ENCODE measurements at places on chromosomes 1 and 21. TPM values are rescaled to one million over a fixed set of nuclear protein-coding genes. Genes with fewer than 3 reads are reported as not detected.

DNA sequence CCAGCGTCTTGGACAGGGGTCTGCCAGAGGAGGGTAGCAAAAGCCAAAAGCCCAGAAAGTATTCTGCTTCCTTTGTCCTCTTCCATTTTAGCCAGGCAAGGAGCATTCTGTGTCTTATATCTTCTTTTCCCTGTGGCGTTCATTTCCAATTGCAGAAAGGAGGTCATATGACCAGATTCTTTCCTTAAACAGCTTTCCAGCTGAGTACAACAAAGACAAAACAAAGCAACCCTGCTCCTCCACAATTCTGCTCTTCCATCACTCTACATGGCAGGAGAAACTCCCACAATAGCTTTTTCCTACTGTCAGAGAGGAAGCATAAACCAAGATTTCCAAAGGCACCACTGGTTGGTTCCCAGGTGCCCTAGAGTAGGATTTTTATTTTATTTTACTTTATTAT, 19.7 kb downstream of the ENSA start:
- DNase-seq = no peak

GRCh38 chr1:205620269-205620668, 11.5 kb downstream of the ELK4 start:
- DNase-seq = no peak

The SGIP1 gene
- total RNA-seq = 0.41 TPM

- DNase-seq = no peak
Observed at GRCh38 chr1:24276791-24277190, 42.4 kb upstream of the GRHL3 start.

DNA sequence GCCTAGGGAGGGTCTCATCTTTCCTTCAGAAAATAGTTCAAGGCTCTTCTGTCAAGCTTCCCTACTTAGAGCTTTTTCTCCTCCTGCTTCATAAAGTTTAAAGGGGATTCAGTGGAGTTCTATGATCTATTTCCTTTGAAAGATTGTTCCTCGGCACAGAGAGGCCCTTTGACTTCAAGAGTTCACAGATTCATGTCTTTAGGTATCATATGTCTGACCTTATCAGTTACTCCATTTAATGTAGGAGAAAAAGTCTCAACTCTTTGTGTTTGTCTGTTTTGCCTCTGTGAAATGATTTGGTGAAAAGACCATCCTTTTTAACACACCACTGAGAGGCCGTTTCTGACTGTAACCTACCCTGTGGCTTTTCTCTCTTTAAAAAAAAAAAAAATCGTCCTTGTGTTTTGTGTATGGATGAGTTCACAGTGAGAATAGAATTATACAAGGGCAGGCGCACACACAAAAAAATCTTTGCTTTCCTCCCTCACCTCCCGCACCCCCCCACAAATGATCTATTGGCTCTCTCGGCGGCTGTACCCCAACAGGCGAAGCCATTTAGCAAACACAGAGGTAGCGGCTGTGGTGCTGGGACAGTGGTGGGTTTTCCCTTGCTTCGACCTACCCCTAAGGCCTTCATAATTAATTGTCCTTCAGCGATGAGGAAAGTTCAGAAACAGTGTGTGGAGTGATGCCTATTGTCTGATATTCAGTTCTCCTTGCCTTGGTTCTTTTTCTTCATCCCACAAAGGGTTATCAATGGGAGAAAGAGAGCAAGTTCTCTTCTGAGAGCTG, 29.6 kb downstream of the PROX1 start:
- DNase-seq = no peak

- DNase-seq = peak; percentile 44
Observed at GRCh38 chr1:31795801-31796621, 19.8 kb downstream of the SPOCD1 start.

The GJA8 gene
- not detected for total RNA-seq

- DNase-seq = no peak
Observed at GRCh38 chr1:47508702-47509431, 71.0 kb downstream of the FOXD2 start.

The TFAP2E gene
- total RNA-seq = not detected

The PTPRF gene
- 11.0 TPM for total RNA-seq

DNA sequence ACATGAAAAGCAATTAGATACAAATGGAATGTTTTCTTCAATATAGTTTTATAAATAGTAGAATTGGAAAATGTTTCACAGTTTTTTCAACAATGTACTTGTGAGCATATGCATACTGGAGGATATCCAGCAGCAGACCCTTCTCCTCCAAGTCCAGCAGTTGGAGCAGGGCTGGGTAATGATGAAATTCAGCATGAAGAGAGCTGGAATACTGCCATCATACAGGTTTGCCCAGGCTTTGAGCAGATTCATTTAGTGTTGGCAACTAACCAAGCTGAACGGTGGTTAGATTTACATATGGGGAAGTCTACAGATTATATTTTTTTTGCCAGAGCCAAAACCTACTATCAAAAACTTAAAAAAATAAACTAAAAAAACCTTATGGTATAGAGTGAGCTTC, 38.3 kb downstream of the WDR3 start:
- no peak for DNase-seq

GRCh38 chr1:100308777-100309176, 42.8 kb downstream of the RTCA start:
- DNase-seq = no peak

GRCh38 chr1:162310337-162310736, 66.3 kb downstream of the SPATA46 start:
- no peak for DNase-seq

The TNFAIP8L2 gene
- total RNA-seq = not detected

The IGSF9 gene
- 0.16 TPM for total RNA-seq

- DNase-seq = no peak
Observed at GRCh38 chr1:229572286-229572685, 13.8 kb upstream of the ABCB10 start.

GRCh38 chr1:79808816-79809475, 802.4 kb upstream of the ADGRL4 start:
- no peak for DNase-seq

DNA sequence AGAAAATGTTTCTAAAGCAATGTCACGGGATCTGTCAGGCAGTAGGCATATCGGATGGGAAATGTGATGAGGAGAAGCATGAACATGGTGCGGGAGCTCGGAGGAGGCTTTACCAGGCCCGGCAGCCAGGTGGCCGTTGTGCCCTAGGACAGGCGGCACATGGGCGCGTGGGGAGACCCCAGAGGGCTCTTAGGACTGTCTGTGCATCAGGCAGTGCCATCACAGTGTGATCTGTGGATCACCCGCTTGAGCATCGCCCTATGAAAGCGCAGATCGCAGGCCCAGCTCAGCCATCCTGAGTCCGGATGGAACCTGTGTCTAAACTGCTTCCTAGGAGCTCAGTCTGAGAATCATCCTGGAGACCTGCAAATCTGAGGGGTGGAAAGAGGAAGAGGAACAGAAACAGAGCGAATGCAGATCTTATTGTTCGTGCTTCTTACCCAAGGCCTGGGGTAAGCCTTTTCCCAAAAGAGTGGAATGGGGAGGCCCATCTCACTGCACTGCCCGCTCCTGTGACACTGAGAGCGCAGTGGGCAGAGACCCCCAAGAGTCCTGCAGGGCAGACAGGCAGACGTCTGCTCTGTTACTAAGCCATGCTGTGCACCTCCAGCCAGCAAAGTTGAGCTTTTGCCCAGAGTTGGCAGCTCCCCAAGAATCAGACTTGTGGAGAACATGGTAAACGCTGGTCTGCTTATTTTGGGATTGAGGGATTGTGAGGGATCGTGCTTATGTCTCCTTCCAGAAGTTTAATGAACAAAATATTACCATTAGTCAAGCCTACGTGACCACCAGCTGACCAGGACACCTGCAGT, 251.0 kb downstream of the RHOU start:
- no peak for DNase-seq

The OR6N1 gene
- not detected for total RNA-seq

DNA sequence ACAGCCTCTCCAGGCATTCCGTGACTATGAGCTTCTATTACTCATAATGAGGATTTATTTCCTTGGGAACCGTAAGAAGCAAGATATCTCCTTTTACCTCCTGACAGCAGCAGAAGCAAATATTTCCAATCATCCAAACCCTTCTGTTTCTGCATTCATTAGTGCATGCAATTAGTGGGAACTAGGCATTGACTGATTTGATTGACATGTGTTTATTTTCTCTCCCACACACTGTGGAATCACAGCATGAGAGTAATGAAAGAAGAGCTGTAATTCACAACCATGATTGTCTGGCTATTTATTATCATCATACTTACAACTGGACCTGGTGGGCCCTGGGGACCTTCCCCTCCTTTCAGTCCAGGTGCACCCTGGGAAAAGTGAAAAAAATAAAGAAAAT, 146.8 kb downstream of the COL11A1 start:
- no peak for DNase-seq

The GUCA2A gene
- not detected for total RNA-seq

The SEC16B gene
- 0.82 TPM for total RNA-seq

DNA sequence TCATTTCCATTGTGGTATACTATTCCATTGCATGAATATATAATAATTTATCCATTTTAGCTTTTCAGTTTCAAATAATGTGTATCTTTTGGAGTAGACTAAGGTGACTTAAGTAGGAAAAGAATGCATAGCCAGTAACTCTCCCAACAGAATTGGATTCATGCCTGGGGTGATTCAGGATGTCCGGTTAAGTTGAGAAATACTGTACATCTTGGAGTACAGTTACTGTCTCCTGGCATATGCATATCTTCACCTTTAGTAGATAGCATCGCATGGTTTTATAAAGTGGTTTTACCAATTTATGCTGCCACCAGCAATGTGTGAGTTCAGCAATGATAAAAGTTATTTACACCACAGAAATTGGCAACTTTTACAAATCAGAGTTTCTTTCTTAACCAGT, 18.6 kb upstream of the SLC6A9 start:
- no peak for DNase-seq

DNA sequence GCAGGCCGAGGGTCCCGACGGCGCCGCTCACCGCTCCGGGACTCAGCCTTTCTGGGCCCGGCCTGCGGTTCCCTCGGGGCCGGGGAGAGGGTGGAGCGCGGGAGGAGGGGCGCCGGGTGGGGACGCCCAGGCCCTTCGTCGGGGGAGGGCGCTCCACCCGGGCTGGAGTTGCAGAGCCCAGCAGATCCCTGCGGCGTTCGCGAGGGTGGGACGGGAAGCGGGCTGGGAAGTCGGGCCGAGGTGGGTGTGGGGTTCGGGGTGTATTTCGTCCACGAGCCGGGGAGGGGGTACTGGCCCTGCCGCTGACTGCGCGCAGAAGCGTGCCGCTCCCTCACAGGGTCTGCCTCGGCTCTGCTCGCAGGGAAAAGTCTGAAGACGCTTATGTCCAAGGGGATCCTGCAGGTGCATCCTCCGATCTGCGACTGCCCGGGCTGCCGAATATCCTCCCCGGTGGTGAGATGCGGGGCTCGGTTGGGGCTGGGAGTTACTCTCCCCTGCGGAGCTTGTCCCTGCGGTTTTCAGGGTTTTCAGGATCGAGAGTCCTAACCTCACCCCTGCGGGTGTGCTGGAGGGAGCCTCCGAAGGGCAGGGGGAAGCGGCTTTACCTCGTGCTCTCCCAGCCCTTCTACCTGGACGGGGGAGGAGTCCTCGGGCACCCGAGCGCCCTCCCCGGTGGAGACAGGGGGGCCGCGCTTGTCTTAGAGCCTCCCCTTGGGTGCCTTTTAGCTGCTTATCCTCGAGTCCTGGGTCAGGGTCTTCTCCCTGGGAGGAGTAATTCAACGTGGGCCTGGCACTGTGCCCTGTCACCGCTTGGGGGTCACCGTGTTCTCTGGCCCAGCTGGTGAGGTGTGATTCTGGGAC, 2.1 kb downstream of the SAMD11 start:
- peak; percentile 65 for DNase-seq

GRCh38 chr21:20617130-20617529, 381.1 kb upstream of the NCAM2 start:
- no peak for DNase-seq

- no peak for DNase-seq
Observed at GRCh38 chr1:115183721-115184259, 94.5 kb upstream of the TSPAN2 start.

DNA sequence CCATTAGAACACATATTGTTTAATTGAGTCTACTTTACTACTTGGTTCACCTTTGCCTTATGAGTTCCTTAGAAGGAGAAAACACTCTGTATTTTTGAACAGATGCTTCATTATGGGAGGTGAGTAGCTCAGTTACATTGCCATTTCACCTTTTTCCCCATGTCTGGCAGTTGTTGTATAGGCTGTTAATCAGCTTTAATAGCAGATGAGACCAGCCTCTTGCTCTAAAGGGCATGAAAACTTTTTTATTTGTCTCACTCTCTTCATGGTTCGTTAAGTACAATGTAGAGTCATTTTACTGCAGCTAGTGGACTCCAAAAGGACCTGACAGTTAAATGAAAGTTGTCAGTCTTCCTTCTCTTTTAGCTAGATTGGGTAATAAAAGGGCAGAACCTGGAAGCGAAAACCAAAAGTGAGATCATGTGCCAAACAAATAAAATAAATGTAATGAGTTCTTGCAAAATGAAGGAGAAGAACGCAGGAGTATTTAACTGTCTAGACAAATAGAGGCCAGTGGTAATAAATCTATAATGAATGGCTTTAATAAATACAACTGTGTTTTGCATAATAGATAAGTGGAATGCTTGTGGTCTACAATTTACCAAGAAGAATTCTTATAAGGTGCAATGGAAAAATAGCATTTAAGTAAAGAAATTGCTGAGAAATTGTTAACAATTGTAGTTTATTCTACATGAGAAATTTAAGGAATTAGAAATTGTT, 180.0 kb upstream of the NEGR1 start:
- DNase-seq = no peak

The RCOR3 gene
- total RNA-seq = 13.3 TPM

- no peak for DNase-seq
Observed at GRCh38 chr1:32592943-32593342, 53.7 kb downstream of the ZBTB8A start.

The CHI3L2 gene
- not detected for total RNA-seq

- DNase-seq = no peak
Observed at GRCh38 chr1:235307158-235308124, 20.5 kb downstream of the ARID4B start.

- DNase-seq = no peak
Observed at GRCh38 chr1:224732377-224733026, 116.4 kb downstream of the CNIH3 start.

The SELE gene
- total RNA-seq = 0.21 TPM

DNA sequence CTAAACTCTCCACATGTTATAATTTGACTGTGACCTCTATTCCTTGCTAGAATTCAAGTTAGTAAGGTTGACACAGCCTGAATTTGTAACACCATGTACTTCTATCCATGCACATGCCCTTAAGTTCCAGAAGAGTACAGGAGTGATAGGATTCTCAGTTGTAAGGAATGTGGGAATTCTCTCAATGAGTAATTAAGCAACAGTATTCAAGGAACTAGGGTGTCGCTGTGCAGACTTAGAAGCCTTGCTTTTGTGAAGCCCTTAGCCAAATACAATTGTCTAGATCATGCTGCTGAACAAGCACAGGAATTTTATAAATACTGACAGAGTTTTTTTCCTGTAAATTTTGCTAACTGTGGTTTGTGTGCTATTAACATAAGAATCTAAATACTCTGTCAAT, 276.3 kb upstream of the PTBP2 start:
- no peak for DNase-seq

GRCh38 chr1:168234846-168235547, 9.2 kb downstream of the SFT2D2 start:
- DNase-seq = no peak

The KRTAP11-1 gene
- not detected for total RNA-seq

GRCh38 chr1:232725305-232726047, 79.7 kb upstream of the MAP10 start:
- no peak for DNase-seq

The TCEA3 gene
- 1.7 TPM for total RNA-seq

- DNase-seq = no peak
Observed at GRCh38 chr1:183331091-183331742, 87.0 kb downstream of the NMNAT2 start.

The NUDC gene
- total RNA-seq = 97.9 TPM

Data from SJSA1 (cell line).